ENCODE measurements at places on chromosomes 1 and 21.

GRCh38 chr1:89660224-89661061, 27.5 kb downstream of the LRRC8C start:
- no peaks in the 10 kb centered on the region for H3K36me3 ChIP-seq
- no peak for DNase-seq
- H3K4me1 ChIP-seq: no peaks in the 10 kb centered on the region
- H3K4me3 ChIP-seq: no peak overlapping the region
- H3K27ac ChIP-seq: no peak overlapping the region

DNA sequence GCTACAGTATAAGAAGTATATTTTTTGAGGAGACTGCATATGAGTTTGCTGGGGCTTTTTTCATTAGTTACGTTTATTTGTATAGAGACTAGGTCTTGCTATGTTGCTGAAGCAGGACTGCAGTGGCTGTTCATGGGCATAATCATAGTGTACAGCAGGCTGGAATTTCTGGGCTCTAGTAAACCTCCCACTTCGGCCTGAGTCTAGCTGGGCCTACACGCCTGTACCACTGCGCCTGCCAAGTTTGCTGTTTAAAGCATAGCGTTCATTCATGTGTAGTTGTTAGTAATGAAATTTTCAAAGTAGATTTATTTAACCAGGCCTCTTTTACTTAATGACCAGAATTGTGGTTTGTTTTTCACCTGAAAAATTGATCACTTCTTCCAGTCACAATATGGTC, 33.8 kb downstream of the HS2ST1 start:
- no peak overlapping the region for H3K4me3 ChIP-seq
- H3K27ac ChIP-seq: no peak overlapping the region
- no peaks in the 10 kb centered on the region for H3K27me3 ChIP-seq
- no peak for DNase-seq
- no peaks in the 10 kb centered on the region for H3K4me1 ChIP-seq

- H3K4me1 ChIP-seq: peaks cover 14% of the 10 kb centered on the region
- no peak overlapping the region for H3K4me3 ChIP-seq
- no peaks in the 10 kb centered on the region for H3K27me3 ChIP-seq
- DNase-seq: no peak
- H3K27ac ChIP-seq: peak overlapping the region; percentile 29
These were observed 1.7 kb upstream of the C2CD2 start for GRCh38 chr21:41955516-41955915.

- no peaks in the 10 kb centered on the region for H3K27me3 ChIP-seq
- H3K4me1 ChIP-seq: no peaks in the 10 kb centered on the region
- no peak overlapping the region for H3K4me3 ChIP-seq
- no peaks in the 10 kb centered on the region for H3K36me3 ChIP-seq
- no peak for DNase-seq
- no peak overlapping the region for H3K27ac ChIP-seq
These were observed 55.2 kb downstream of the CD247 start for GRCh38 chr1:167463080-167463479.

DNA sequence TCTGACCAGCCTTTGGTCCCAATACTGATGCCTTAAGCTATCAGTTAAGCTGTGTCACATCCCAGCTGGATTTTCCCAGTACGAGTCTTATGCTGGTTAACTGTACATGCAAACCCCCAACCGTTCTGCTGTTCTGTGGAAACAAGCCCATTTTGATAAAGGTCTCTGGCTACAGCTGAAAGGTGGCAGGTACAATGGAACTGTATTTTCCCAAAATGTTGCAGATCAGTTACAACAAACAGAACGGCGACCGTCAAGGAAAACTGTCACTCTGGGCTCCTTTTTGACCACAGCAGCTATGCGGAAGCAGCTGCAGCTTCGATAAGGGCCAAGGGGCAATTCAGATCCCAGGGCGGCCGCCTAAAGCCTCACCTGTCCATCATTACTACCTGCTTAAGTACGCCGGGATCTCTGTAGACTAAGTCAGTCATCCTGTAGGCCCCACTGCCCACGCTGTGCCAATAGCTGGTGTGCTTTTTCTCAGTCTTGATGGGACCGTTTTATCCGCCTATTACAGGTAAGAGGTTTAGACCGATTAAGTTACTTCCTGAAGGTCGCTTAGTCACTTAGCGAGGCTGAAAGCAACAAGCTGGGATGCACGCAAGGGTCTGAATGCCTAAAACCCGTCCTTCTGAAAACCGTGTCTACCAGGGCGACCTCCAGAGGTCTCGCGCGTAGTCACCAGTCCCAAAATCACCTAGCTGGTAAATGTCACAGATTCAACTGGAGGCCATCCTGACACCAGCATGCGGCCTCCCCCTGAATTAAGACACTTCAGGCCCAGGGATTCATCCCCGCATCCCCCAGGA, 11.1 kb upstream of the RAB42 start:
- H3K36me3 ChIP-seq: peaks cover 40% of the 10 kb centered on the region
- DNase-seq: no peak
- H3K4me3 ChIP-seq: peak overlapping the region; percentile 86
- no peaks in the 10 kb centered on the region for H3K27me3 ChIP-seq
- peak overlapping the region; percentile 92 for H3K27ac ChIP-seq
- peaks cover 14% of the 10 kb centered on the region for H3K4me1 ChIP-seq

GRCh38 chr1:231184891-231185290, 23.0 kb downstream of the TRIM67 start:
- no peaks in the 10 kb centered on the region for H3K36me3 ChIP-seq
- H3K4me1 ChIP-seq: no peaks in the 10 kb centered on the region
- no peaks in the 10 kb centered on the region for H3K27me3 ChIP-seq
- no peak for DNase-seq
- no peak overlapping the region for H3K27ac ChIP-seq

All from ascending aorta (tissue), 2 donors.